ENCODE measurements at places on chromosomes 12 and 14. TPM values are rescaled to one million over a fixed set of nuclear protein-coding genes. Genes with fewer than 3 reads are reported as not detected.
A peak's percentile ranks its signal among the peaks of the same experiment; 100 is the strongest.

The SLC6A12 gene
- 6.9 TPM for total RNA-seq

The KRT79 gene
- total RNA-seq: not detected

The A2M gene
- total RNA-seq: 38.7 TPM

The GNB3 gene
- total RNA-seq: 1.2 TPM

The SLC38A6 gene
- 59.5 TPM for total RNA-seq

The NRIP2 gene
- total RNA-seq: not detected

- DNase-seq: no peak
These were observed 112.2 kb downstream of the CHST11 start for GRCh38 chr12:104568935-104569334.

GRCh38 chr12:108257004-108257403, 82.1 kb downstream of the CMKLR1 start:
- no peak for DNase-seq

- no peak for DNase-seq
These were observed 170.9 kb upstream of the LMNTD1 start for GRCh38 chr12:25723921-25724491.

DNA sequence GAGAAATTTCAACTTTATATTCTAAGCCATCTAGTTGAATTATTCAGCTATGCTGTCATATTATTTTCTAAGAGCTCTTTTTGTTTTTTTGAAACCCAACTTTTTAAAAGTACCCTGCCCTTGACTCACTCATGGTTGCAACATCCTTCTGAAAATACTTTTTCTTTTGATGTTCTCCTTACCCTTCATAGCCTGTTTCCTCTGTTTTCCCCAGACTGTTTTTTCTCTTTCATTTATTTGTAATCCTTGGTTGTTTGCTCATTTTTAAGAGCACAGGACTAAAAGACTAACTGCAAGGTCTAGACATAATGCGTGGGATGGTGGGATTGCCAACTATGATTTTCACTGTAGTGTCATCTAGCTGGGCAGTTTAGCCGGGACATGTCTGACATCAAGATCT, 21.2 kb upstream of the CDKL1 start:
- DNase-seq: no peak

- DNase-seq: no peak
These were observed 70.3 kb downstream of the CAPZA3 start for GRCh38 chr12:18808221-18808620.

- no peak for DNase-seq
These were observed 34.6 kb downstream of the NOC4L start for GRCh38 chr12:132178801-132179401.

GRCh38 chr12:15599266-15600037, 189.7 kb downstream of the EPS8 start:
- peak; percentile 4 for DNase-seq

DNA sequence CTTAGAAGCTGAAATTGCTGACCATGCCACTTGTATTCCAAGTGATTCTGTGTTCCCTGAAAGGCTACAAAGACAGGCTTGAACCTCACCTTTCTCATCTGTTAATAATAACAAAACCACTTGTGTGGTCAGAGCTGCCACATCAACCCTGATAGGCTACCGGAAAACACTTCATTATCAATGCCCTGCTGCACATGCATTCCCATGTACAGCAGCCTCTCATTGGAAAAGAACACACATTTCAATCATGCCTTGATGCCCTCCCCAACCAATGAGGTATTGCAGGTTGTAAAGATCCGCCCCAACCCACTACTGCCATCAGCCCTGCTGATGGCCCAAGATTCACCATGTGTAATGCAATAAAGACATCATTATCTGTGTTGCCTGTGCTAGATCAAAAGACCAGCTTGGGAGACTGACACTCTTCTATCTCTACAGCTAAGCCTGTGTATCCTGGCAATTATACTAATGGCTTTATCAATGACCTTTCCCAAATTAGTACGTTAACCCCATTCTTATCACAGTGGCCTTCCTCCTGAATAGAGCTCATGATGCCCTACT, 2.8 kb downstream of the GPR19 start:
- DNase-seq: no peak

DNA sequence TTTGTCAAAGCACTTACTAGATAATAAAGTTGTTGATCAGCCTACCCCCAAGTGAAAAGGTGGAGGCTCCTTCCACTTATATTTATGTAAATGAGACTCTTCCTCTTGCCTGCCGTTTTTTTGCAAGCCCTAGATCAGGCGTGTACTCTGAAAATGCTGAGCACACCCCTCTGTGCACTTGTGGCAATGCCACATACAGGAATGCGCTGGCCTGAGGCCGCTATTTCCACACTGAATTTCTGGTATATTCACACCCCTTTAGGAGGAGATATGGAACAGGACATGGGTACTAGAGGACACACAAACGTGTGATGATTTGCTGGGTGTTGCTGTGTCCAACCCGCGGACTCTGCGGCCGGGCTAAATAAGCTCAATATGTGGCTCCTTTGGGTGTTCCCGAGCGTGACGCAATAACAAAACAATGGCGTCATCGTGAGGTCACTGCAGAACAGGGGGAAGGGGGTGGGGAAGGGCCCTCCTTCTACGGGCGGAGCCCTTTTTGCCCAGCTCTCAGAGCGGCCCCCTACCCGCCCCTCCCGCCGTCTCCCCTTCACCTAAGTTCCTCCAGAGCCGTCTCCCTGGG, 554 bp upstream of the TSPAN31 start:
- DNase-seq: peak; percentile 77

GRCh38 chr12:48040354-48040753, 36.1 kb upstream of the COL2A1 start:
- no peak for DNase-seq

- DNase-seq: no peak
These were observed 109.2 kb downstream of the PRMT8 start for GRCh38 chr12:3600039-3600720.

DNA sequence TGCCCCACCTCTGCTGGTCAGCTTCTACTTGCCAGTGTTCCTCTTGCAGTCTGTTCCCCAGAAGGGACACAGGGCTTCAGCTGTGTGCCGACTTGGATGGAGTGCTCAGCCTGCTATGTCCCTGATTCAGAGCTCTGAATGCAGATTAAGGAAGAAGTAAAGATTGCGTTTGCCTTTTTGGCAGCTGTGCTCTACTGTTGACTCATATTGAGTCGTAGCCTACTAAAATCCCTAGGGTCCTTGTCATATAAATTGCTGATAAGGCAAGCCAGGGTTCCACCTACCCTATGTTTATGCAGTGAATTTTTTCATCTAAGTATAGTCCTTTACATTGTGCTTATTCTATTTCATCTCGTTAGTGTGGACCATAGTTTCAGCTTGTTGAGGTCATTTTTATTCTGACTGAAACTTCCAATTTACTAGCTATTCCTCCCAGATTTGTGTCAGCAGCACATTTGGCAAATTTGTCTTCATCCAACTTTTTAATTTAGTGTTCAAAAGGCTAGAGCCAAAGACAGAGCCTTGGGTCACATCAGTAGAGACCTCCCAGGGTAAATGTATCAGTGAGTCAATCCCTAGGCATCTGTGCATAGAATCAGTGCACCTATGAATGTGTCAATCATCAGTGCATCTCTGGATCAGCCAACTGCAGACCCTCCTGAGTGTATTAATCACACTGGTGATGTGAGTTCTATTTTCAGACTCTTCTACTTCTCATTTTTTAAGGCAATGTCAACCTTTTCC, 31.9 kb downstream of the CACNA1C start:
- no peak for DNase-seq

- DNase-seq: no peak
These were observed 86.9 kb downstream of the DACT1 start for GRCh38 chr14:58724702-58725101.

DNA sequence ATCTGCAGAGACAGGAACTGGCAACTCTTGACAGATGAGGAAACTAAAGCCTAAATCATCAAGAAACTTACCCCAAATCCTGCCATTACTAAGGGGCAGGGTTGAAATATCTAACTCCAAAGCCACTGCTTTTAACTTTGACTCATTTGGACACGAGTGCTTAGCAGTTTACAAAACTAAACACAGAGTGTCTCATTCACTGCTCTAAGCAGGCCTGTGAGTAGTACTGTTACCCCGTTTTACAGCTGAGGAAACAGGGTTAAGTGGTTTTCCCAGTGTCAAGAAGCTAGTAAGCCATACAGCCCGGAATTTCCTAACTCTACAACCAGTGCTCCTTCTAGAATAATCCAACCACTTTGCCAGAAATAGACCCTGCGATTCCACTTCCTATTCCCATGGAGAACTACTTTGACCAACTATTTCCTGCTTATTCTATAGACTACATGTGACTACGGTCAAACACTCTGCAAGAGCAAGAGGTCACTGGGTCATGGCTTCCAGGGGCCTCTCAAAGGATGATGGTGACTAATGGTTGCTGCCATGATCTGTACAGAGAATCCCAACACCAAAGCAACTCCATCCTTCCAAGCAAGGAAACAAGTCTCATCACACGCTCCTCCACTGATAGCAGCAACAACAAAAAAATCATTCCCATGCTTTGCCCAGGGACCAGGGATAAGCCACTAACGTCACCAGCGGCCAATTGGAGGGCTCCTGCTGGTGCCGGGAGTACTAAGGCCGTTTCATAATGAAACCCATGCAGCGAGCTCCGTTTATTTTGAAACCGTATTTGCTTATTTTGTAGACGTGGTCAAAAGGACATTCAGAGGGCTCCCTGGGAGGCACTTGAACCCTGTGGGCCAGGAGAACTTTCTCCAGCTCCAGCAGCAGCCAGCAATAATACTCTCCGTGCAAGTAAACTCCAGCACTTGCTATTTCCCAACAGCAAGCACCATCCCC, 56.3 kb downstream of the NUAK1 start:
- DNase-seq: no peak

DNA sequence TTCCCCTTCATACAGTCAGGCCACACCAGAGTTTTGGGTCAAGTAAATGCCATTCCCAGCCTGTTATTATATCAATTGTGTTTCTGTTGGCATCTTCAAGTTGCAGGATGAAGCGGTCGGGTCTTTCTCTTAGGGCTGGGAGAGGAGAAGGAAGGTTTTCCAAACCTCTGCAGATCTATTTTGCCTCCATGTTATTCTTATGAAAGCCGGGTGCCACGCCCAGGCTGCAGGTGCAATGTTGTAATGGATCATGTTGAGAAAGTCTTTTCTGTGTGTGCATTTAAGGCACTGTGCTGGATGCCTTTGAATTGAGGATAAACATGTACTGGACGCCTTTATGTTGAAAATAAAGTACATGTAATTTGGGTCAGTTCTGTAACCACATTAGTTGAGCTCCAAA, 164.4 kb upstream of the HIF1A start:
- DNase-seq: no peak

Data from frontal cortex (tissue), 4 donors.